ENCODE measurements at places on chromosomes 6 and 20.

- no peak for DNase-seq
- no peaks in the 10 kb centered on the region for H3K4me1 ChIP-seq
- H3K27me3 ChIP-seq, result no peaks in the 10 kb centered on the region
- no peak overlapping the region for H3K4me3 ChIP-seq
These were observed 219.0 kb downstream of the THBS2 start for GRCh38 chr6:169034516-169035167.

GRCh38 chr6:166251655-166252054, 56.5 kb downstream of the PRR18 start:
- DNase-seq, result no peak
- H3K4me1 ChIP-seq, result peaks cover 6% of the 10 kb centered on the region
- H3K36me3 ChIP-seq, result no peaks in the 10 kb centered on the region
- H3K27me3 ChIP-seq, result no peaks in the 10 kb centered on the region
- H3K4me3 ChIP-seq, result no peak overlapping the region
- no peak overlapping the region for H3K27ac ChIP-seq

DNA sequence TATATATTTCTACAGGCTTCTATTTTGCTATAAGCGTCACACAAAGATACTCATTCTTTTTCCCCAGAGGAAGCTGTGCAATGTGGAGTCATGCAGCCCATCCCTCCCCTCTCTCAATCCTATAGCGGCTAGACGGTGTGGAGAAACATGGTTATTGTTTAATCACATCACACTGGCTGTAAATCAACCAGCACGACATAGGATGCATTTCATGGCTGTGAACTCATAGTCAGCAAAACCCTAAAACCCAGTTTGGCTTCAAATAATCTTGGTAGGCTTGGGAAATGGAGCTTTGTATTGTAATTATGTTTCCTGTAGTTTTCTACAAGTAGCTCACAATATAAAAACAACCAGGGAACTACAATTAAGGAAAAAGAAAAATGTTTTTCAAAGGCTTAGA, 16.8 kb downstream of the FOXC1 start:
- no peak overlapping the region for H3K27ac ChIP-seq
- no peak for DNase-seq
- H3K4me3 ChIP-seq, result no peak overlapping the region
- H3K4me1 ChIP-seq, result peaks cover 10% of the 10 kb centered on the region
- H3K36me3 ChIP-seq, result no peaks in the 10 kb centered on the region

DNA sequence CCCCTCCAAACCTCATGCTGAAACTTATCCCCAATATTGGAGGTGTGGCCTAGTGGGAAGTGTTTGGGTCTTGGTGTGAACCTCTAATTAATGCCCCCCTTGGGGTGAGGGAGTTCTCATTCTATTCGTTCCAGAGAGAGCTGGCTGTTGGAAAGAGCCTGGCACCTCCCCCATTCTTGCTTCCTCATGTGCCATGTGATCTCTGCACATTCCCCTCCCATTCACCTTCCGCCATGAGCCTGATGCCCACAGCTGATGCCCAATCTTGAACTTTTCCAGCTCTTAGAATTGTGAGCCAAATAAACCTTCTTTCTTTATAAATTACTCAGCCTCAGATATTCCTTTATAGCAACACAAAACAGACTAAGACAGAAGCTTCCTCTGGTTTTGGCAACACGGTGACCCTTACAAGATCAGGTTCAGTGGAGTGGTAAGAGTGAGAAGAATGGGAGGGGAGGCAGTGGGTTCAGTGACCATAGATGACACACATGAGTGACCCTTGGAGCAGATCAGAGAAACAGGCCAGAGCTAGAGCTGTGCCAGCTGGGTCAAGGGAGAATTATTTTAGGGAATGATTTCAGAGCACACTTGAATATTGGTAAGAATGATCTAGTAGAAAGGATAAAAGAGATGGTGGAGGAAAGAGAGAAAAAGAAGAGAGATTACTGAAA, 176.4 kb downstream of the LY86 start:
- no peaks in the 10 kb centered on the region for H3K36me3 ChIP-seq
- DNase-seq, result no peak
- H3K4me1 ChIP-seq, result no peaks in the 10 kb centered on the region
- H3K4me3 ChIP-seq, result no peak overlapping the region
- no peaks in the 10 kb centered on the region for H3K27me3 ChIP-seq

DNA sequence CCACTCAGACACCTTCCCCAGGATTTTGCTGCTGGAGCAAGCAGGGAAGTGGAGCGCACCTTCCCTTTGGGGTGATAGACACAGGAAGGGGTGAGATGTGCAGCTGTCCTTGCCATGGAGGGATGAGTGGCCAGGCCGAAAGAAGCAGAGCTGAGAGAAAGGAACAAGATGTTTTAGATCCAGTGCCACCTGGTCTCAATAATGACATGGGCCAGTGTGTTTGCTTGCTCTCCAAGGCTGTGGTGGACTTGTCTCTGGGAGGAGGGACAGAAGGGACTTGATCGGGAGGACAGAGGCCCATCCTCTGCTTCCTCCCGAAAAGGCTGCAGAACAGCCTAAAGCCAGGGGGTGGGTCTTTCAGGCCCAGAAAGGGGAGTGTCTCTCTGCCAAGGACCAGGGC, 61.7 kb upstream of the CCDC167 start:
- H3K4me3 ChIP-seq, result no peak overlapping the region
- peaks cover 6% of the 10 kb centered on the region for H3K27me3 ChIP-seq
- H3K36me3 ChIP-seq, result no peaks in the 10 kb centered on the region
- no peak for DNase-seq
- peaks cover 6% of the 10 kb centered on the region for H3K4me1 ChIP-seq

DNA sequence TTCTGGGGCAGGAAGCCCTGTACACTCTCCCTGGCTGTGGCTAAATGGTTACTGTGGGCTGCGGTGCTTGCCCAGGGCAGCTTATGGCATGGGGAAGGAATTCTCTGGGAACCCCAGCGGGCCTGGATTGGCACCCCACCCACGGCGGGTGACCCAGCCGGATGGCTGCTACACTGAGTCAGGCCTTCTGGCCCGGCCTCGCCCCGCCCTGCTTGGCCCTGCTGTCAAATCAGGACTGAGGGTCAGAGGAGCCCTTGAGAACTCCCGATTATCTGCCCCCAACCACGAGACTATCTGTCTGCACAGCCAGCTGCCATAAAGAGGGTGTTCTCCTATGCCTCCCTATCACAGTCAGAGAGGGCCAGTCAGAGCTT, 7.3 kb upstream of the ITPR3 start:
- H3K27me3 ChIP-seq, result no peaks in the 10 kb centered on the region
- no peak overlapping the region for H3K4me3 ChIP-seq
- no peaks in the 10 kb centered on the region for H3K36me3 ChIP-seq
- H3K27ac ChIP-seq, result no peak overlapping the region
- H3K4me1 ChIP-seq, result peaks cover 5% of the 10 kb centered on the region

DNA sequence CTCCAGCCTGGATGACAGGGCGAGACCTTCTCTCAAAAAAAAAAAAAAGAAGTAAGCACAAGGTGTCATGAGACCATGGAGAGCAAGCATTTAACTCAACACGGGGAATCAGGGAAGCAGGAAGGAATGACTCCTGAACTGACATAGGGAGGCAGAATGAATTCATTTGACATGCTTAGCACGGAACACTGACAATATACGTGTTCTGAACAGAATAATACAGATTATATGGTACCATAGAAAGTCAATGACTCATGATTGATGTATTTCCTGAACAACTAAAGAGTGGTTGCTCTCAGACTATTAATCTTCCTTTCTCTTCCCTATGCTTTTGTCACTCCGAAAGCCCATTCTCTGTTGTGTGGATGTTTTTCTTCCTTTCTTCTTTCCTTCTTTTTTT, 20.7 kb upstream of the ASIP start:
- no peak for DNase-seq
- H3K36me3 ChIP-seq, result no peaks in the 10 kb centered on the region
- peaks cover 5% of the 10 kb centered on the region for H3K4me1 ChIP-seq
- H3K27ac ChIP-seq, result no peak overlapping the region

GRCh38 chr6:121435444-121436069, at the start of gene GJA1:
GJA1 (plus strand) TSS chr6:121435646; CDS start chr6:121446848, 11,202 bp downstream.
- peaks cover 9% of the 10 kb centered on the region for H3K4me1 ChIP-seq
- H3K36me3 ChIP-seq, result no peaks in the 10 kb centered on the region
- no peak within 1 kb of the TSS for H3K27ac ChIP-seq
- no peak for DNase-seq
- peaks cover 12% of the 10 kb centered on the region for H3K27me3 ChIP-seq

- H3K36me3 ChIP-seq, result no peaks in the 10 kb centered on the region
- no peak overlapping the region for H3K27ac ChIP-seq
- no peak overlapping the region for H3K4me3 ChIP-seq
- no peaks in the 10 kb centered on the region for H3K4me1 ChIP-seq
These were observed 346.3 kb downstream of the QKI start for GRCh38 chr6:163760860-163761259.

DNA sequence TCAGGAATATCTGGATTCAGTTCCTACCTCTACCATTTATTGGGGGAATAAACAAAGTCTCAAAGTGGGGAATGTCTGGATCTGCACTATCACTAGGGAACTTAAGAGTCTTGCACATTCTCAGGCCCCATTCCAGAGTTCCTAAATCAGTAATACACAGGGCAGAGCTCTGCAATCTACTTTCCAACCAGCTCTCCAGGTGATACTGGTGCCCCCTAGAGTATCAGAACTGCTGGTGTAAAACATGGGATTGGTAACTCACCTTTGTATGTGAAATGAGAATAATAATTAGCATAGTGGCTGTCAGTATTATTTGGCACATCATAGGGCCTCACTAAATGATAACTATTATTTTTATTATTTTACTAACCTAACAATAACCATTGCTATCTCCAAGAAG, 278.8 kb upstream of the IMPG1 start:
- DNase-seq, result no peak
- no peaks in the 10 kb centered on the region for H3K36me3 ChIP-seq

GRCh38 chr6:44400572-44400971, 13.1 kb downstream of the CDC5L start:
- H3K4me3 ChIP-seq, result no peak overlapping the region
- H3K27ac ChIP-seq, result no peak overlapping the region
- no peak for DNase-seq
- H3K4me1 ChIP-seq, result peaks cover 34% of the 10 kb centered on the region

GRCh38 chr20:30811885-30812671, 445.4 kb upstream of the DEFB115 start:
- no peak for DNase-seq
- peaks cover 6% of the 10 kb centered on the region for H3K27me3 ChIP-seq
- H3K36me3 ChIP-seq, result no peaks in the 10 kb centered on the region

DNA sequence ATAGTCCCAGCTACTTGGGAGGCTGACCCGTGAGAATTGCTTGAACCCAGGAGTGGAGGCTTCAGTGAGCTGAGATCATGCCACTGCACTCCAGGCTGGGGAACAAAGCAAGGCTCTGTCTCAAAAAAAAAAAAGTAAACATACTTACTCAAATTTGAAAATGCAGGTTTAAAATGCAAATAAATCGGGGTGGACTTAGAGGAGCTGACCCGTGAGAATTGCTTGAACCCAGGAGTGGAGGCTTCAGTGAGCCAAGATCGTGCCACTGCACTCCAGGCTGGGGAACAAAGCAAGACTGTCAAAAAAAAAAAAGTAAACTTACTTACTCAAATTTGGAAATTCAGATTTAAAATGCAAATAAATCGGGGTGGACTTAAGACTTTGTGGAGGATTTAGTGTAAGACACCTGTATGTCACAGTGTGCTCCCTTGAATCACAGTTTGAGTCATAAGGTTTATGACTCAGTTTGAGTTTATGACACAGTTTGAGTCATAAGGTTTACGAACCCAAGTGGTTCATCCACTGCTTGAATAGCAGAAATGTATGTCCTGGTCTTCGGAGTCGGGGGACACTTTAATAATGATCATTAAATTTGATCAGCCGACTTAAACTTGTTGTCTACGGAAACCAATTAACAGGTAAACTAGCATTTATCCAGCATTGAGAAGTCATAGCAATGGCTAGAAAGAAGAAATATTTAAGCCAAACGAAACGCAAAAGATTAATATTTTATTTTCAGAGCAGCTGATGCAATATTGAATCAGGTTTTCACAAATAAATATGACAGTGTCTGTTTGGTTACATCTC, 6.8 kb upstream of the MRPS10 start:
- H3K4me3 ChIP-seq, result no peak overlapping the region
- H3K27ac ChIP-seq, result no peak overlapping the region
- no peaks in the 10 kb centered on the region for H3K27me3 ChIP-seq
- peaks cover 14% of the 10 kb centered on the region for H3K4me1 ChIP-seq
- no peak for DNase-seq
- H3K36me3 ChIP-seq, result no peaks in the 10 kb centered on the region

DNA sequence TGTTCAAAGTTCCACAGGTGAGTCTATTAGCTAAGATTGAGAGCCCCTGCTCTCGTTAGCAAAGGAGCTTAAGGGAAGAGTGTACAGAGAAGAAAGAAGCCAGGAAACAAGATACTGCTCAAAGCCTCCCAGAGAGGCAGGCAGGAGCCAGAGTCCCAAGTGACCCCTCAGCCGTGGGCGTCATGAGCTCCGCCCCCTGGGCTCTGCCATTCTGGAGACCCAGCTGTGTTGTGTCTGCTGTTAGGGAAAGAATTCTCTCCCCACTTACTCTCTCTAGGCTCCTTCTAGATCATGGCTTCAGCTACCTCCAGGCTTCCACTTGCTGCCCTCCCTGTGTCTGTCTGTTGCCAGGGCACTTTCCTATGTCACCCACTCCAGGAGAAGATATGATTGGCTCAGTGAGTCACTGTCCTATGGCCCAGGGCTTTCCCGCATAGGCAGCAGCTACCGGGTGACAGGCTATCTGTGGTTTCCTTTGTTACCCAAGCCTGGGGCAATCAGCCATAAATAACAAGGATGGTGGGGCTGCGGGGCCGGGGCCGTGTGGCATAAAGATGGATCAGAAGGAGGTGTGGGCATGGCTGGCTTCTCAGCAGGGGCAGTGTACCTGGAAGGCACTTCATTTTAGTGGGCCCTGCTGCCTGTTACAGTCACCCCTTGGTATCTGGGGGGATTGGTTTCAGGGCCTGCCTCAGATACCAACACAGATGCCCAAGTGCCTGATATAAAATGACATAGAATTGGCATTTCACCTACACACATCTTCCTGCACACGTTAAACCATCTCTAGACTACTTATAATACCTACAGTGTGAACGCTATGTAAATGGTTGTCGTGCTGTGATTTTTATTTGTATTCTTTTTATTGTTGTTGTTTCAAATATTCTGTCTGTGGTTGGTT, 118.9 kb downstream of the ARMC2 start:
- H3K27ac ChIP-seq, result no peak overlapping the region
- peaks cover 2% of the 10 kb centered on the region for H3K4me1 ChIP-seq
- H3K36me3 ChIP-seq, result no peaks in the 10 kb centered on the region

DNA sequence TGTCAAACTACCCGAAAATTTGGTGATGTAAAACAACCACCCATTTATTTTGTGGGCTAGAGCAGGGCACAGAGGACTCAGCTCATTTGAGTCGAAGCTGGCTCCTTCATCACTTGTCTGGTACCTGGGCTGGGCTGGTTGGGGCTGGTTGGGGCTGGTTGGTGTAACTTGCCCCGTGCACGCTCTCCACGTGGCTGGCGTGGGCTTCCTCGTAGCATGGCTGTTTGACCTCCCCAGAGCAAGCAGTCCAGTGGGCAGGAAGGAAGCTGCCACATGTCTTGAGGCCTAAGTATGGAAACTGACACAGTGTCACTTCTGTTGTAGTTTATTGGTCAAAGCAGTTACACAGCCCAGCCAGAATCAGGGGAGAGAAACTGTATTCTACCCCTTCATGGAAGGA, 27.1 kb downstream of the BCAS4 start:
- H3K4me3 ChIP-seq, result no peak overlapping the region
- H3K36me3 ChIP-seq, result no peaks in the 10 kb centered on the region
- H3K27ac ChIP-seq, result no peak overlapping the region
- no peak for DNase-seq
- no peaks in the 10 kb centered on the region for H3K27me3 ChIP-seq

- no peaks in the 10 kb centered on the region for H3K36me3 ChIP-seq
- DNase-seq, result peak; percentile 48
- no peaks in the 10 kb centered on the region for H3K4me1 ChIP-seq
- H3K27ac ChIP-seq, result no peak overlapping the region
- H3K4me3 ChIP-seq, result no peak overlapping the region
These were observed 346.3 kb downstream of the BMP2 start for GRCh38 chr20:7113577-7114466.

- no peaks in the 10 kb centered on the region for H3K36me3 ChIP-seq
- H3K27me3 ChIP-seq, result no peaks in the 10 kb centered on the region
- H3K4me3 ChIP-seq, result no peak overlapping the region
- no peak overlapping the region for H3K27ac ChIP-seq
These were observed 625.9 kb upstream of the FLRT3 start for GRCh38 chr20:14963262-14963663.

Measured in liver (tissue), 10 donors.